ENCODE measurements at places on chromosomes 2 and 18. TPM values are rescaled to one million over a fixed set of nuclear protein-coding genes. Genes with fewer than 3 reads are reported as not detected.

The COLEC11 gene
- 0.10 TPM for total RNA-seq

The ANTXR1 gene
- 38.6 TPM for total RNA-seq

The CEBPZOS gene
- 48.4 TPM for total RNA-seq

The SPC25 gene
- total RNA-seq = 27.3 TPM

DNA sequence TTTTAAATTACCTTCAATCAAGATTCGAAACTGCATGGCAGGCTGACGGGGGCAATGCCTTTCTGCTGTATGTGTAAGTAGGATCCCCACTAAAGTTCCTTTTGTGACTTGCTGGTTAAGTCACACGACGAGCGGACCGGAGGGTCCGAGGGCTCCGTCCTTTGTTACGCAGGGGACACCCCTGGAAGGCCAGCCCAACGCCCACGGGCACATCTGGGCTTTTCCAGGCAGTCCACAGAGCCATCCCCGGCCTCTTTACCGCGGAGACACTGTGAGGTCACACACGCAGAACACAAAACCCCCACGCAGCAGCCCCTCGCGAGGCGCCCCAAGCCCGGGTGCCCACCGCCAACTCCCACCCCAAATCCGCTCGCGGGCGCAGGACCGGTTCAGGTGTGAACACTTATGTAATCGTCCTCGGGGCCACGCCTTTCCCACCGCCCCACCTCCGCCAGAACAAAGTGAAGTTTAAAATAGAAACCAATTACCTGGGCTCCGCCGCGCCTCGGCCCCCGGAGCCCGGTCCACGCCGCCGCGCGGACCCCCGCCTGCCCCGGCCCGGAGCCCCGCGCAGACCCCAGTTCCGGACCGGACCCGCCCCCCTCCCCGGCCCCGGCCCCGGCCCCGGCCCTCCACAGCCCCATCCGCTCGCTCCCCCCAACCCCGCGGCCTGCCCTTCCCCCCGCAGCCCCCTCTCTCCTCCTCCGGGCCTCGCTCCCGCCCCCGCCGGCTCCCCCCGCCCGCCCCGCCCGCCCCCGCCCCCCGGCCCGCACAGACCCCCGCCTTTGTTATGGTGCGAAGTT is 4.2 kb downstream of the ZNF516 start:
- peak; percentile 29 for DNase-seq

- DNase-seq = peak; percentile 64
Observed at GRCh38 chr18:35371412-35372195, 5.5 kb downstream of the ZNF396 start.

DNA sequence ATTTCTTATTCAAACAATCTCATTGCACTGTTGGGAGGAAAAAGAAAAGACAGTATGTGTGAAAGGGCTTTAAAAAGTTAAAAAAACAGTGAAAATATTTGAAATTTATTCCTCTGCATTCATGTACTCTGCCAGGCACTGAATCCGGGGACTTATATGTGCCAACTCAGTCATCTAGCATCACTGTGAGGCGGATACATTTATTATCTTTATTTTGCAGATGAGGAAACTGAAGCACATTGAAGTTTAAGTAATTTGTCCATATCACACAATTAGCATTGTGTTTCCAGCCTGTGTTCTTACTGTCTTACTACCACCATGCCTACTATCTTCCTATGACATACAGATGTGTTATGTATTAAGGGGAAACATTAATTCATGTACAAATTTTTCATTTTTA is 1.8 kb downstream of the LCLAT1 start:
- no peak for DNase-seq

DNA sequence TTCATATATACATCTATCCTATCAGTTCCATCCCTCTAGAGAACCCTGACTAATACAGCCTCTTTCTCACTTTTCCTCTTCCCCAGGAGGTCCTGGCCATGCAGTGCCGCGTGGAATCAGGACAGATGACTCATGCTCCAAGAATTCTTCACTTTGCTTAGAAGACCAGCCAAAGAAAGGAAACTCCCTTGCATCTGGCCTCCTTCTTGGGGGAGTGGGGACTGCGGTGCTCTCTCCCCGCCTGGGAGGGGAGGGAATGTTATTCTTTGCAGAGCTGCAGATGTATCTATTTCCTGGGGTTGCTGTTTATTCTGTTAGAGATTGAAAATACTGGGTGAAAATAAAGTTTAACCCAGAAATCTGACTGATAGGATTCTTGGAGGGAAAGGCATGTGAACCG is 111.5 kb upstream of the SH3BP4 start:
- DNase-seq = peak; percentile 96

- DNase-seq = no peak
Observed at GRCh38 chr2:69428981-69429380, 8.3 kb downstream of the NFU1 start.

GRCh38 chr2:189544318-189545042 is 36.1 kb downstream of the SLC40A1 start:
- DNase-seq = no peak

- no peak for DNase-seq
Observed at GRCh38 chr2:128773641-128774319, 455.1 kb upstream of the HS6ST1 start.

All from M059J (cell line).